CMK (cell line): ENCODE measurements at places on chromosomes 11 and 22.

GRCh38 chr22:17117890-17118289 is 3.3 kb downstream of the TMEM121B start:
- no peak for DNase-seq

DNA sequence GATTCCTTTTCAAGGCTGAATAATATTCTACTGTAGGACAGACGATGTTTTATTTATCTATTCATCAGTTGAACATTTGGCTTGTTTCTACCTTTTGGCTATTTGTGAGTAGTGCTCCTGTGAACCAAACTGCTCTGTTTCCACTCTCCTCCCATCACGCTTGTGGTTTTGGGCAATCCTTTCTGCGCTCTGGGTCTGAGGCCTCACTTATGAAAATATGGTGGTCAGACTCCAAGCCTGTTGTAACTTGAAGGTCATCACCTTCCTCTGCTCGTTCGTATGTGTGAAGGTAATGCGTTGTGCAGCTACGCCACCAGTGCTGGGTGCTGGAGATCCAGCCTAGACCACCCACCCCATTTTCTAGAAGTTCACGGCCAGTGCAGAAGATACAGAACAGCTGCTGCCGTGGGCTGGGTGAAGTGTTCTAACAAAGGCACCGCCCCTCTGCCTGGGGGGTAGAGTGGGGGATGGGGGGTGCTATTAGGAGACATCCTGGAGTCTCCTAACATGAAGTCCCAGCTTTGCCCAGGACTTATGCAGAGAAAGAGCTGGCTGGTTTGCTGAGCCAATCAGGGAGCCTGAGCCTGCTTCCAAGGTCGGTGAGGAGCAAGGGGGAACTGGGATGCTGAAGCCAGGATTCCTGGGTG is 21.0 kb downstream of the PTPN5 start:
- DNase-seq: no peak

- no peak for DNase-seq
Measured at GRCh38 chr11:13760115-13760514, 91.6 kb downstream of the FAR1 start.

DNA sequence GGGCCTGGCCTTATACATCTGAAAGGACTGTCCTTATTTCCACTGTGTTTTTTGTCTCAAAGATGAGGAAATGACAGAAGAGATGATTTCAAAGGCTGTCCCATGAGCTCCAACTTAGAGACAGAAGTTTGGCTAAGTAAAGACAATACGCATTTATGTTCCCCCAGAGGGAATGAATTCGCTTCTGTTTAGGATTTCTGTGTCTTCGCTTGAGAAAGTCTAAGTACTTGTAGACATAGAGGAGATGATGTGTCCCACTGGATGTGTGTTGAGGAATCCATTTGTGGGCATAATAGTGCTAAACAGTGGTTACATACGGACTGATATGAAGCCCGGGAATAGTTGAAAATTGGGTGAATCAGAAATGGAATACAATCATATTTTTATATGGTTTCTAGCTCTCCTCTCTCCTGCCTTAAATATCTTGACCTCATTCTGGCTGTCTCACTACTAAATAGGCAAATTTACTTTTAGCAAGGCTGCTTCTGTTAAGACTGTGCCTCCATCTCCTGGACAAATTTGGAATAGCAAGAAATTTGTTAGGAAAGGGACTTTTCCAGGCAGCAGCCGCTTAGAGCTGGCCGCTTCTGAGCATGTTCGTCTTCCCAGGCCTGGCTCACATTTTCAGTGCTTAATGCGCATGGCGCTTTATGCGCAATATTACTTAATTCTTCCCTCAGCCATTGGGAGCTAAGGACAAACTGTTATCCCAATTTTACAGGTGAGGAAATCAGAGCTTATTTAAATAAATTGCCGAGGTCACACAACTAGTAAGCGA is 1.9 kb upstream of the PEX26 start:
- DNase-seq: peak; percentile 59

DNA sequence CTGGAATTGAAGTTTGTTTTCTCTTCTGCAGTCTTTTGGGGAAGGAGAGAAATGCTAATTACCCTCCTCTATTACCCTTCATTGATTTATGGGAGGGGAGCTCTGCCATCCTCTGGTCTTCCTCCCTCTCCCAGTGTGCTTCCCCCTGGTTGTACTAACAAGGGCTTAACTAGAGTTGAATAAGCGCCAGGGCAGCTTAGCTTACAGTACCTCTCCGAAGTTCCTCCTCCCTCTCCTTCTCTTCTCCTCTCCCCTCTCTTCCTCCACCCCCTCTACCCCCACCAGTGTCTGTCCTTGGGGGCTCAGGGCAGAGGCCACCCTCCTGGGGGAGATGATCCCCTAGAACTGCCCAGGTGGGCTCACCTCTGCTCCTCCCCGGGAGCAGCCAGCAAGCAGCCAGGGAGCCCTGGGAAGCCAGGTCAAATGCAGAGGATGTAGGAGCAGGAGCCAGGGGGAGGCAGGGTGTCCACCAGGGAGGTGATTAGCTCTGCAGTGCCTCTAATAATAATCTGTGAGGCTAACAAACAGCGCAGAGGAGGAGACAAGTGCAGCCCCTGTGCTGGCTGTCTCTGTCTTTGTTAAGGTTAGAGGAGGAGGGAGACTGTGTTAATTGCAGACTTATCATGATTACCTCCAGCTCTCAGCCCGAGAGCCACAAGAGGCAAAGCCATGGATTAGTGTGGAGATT is 191.6 kb upstream of the CADM1 start:
- no peak for DNase-seq

DNA sequence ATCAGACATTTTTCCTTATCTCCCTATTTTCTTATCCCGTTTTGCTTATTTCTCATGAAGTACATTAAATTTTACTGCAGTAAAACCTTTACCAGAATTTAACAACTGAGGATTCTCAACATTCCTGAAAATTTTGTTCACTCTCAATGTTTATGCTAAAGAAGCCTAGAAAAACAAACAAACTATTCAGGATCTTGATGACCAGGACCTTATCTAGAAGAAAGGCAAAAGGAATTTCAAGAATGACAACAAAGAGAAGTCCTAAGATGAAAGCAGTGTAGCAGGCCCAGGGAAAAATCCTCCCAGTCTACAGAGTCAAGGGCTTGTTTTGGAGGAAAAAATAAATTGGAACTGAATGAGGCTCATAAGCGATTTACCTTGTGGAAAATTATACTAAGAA is 283.3 kb upstream of the ARHGAP42 start:
- no peak for DNase-seq

GRCh38 chr11:120249279-120250262 is 9.6 kb downstream of the POU2F3 start:
- DNase-seq: no peak

DNA sequence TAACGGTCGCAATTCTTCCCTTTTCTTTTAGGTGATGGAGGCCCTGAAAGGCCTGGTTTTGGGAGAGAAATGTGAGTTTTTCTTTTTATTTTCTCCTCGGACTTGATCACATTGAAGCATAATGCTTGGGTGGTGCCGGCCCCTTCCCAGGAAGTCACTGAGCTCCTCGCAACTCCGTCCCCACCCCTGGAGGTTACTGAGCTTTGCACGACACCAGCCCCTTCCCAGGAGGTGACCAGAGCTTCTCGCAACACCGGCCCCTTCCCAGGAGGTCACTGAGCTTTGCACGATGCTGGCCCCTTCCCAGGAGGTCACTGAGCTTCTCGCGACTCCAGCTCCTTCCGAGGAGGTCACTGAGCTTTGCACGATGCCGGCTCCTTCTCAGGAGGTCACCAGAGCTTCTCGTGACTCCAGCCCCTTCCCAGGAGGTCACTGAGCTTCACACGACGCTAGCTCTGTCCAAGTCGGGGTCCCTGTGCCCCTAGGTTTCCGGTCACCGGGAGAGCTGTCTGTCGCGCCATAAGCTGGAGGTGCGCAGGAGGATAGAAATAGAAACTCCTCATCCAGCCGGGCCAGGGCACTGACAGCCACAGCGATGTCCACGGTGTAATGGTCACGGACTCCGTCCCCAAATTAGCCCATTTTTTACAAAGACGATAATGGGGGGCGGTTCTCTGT is 586.4 kb downstream of the BRD1 start:
- DNase-seq: no peak

DNA sequence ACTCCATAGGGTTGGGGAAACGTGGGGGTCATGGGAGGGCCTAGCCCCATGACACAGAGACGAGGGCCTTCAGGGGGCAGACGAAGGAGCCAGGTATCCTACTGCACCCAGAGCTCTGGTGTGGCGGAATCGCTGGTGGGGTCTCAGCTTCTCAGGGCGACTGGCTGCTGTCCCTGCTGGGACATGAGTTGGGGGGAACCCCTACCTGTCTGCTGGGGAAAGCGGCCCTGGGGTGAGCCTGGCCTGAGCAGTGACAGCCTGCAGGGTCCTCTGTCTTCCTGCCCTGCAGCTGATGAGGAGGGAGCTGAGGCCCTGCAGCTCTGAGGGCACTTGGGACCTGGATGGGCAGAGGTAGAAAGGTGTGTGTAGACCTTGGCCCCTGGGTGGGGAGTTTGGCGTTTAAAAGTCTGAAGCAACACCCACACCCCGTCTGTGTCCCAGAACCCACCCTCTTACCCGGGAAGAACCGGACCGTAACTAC is 33.6 kb upstream of the GRAMD4 start:
- no peak for DNase-seq

DNA sequence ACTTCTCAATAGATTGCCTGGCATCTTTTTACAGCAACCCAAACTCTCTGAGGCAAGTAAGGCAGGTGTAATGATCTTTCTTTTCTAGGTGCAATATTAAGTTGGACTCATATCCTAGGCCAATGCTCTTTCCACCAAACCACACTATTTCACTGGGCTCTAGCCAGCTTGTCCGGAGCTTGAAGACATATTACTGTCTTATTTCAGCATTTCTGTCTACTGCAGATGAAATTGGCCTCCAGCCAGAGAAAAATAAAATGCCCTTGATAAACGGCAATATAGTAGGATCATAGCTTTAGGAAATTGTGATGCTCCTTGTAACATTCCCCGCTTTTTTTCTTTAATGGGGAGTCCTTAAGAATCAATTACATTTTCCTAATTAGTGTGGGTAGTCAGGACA is 48.1 kb downstream of the SPON1 start:
- DNase-seq: no peak

GRCh38 chr11:118929501-118930093 is 3.9 kb upstream of the BCL9L start:
- DNase-seq: peak; percentile 87

DNA sequence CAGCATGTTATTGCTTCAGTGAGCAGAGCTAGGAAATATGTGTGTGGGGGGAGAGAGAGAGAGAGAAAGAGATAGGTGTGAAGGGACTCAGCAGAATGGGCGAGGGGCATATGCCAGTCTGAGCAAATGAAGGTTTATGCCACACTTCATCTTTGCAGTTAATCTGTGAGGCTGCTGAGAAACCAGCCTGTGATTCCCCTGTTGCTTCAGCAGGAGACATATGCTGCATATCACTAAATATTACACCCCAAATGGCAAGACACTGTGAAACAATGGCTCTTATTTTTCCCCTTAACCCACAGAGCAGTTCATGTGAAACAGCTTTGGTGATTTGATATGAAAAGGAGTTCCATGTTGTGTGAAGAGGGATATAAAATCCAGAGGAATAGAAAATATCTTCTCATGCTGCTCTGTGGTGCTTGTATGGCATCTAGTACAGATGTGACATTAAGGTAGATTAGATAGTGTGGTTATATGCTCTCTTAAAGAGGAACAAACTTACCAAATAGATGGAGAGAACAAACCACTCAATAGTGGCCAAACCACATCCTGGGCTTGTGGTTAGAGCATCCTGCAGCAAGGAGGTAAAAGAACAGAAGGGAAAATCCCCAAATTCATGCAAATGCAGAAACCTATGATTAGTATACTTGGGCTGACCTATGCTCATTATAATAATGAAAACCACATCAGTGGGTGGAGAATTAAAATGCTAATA is 864.2 kb downstream of the FAM181B start:
- DNase-seq: peak; percentile 76

GRCh38 chr11:128963744-128964325 is 21.2 kb upstream of the TP53AIP1 start:
- no peak for DNase-seq

GRCh38 chr11:16015741-16016467 is 340.4 kb downstream of the SOX6 start:
- no peak for DNase-seq

- no peak for DNase-seq
Measured at GRCh38 chr11:64518928-64519327, 72.1 kb upstream of the SLC22A12 start.

DNA sequence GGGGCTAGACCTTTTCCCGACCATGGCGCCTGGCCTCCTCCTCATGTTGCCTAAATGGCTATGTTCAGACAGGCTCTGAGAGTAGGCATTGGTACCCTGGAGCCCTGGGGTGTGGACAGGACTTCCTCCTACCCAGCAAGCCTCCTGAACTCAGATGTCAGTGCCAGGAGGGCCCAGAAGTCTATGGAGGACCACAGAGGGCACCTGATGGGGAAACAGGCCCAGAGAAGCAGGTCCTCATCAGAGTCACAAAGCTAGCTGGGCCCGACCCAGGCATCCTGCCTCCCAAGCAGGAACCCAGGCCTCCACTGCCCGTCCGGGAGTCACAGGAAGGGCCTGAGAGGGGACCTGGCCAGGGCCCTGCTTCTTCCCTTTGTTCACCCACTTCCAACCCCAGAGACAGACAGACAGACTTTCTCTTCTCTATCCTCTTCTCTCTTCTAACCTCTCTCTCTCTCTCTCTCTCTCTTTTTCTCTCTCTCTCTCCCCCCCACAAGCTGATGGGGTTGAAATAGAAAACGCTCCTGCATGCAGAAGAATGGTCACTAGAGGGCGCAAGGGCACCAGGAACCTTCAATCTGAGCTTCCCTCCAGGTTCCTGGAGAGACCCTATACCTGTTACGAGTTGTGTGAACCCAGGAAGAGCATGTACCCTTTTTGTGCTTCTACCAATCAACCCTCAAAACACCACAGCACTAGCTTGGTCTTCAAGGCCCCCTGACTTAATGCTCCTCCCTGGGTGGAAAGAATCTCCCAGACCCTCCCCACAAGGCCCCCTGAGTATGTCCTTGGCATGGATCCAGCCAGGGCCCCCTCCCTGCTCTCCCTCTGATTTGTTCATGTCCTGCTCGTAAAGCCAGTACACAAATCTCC is 27.1 kb downstream of the ARAP1 start:
- no peak for DNase-seq

DNA sequence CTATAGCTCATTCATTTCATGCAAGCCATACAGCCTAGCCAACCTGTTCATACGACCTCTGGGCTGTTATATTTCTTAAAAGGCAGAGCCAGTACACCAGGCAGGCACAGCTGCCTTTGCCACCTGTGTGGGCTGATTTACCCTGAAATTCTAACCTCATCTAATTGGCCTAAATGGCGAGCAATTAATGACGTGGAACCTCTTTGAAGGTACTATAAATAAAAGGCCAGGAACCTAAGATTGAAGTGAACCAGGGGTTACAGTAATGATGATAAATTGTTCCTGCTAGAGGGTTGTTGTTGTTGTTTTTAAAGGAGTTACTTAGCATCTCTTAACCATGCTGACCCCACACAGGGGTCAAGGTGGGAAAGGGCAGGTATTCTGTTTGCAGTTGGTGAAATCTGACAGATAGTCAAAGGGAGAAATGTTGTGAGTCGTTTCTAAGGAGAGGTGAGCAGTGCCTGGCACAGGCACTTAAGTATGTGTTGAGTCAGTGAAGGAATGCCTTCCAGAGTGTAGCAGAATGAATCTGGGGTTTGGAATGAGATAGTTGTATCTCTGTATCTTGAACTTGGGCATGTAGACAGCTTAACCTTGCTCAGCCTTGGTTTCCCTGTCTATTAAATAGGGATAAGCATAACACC is 213.5 kb upstream of the NAV2 start:
- DNase-seq: no peak
